ENCODE measurements at places on chromosomes 13 and 19.

DNA sequence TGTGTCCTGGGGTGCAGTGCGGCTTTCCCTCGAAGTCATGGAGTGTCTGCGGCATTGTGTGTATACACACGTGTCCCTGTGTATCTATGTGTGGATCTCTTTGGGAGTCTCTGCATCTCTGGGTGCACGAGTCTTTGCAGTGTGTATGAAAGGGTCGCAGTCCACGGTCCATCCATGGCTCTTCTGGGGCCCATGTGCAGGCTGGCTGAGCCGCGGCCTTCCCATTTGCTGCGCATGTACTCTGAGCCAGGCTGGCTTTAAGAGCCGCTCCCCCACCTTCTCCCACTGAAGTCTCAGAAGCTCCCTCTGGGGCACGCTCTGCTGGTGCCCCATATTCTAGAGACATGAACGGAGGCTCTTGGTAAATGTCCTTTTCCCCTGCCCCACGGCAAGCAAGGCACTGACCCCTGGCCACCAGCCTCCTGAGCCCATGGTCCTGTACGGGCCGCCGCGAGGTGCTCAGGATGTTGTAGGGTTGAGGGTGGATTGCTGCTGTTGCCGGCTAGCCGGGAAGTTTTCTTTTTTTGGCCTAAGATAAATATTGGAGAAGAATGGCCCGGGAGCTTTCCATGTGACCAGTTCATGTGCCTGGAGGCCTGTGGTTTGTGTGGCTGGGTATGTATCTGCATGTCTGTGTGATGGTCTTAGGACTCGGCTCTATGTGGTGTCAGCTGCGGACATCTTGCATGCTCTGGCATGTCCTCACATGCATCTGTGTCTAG, 31.9 kb downstream of the PAK4 start:
- no peak for DNase-seq

GRCh38 chr13:75480671-75481175, 1.2 kb downstream of the TBC1D4 start:
- no peak for DNase-seq

- no peak for DNase-seq
These were observed 4.9 kb downstream of the HRC start for GRCh38 chr19:49150106-49150943.

GRCh38 chr19:51702103-51702824, 9.1 kb downstream of the SPACA6 start:
- peak; percentile 46 for DNase-seq

GRCh38 chr19:39304701-39305571, 8.7 kb downstream of the IFNL1 start:
- DNase-seq, result no peak

DNA sequence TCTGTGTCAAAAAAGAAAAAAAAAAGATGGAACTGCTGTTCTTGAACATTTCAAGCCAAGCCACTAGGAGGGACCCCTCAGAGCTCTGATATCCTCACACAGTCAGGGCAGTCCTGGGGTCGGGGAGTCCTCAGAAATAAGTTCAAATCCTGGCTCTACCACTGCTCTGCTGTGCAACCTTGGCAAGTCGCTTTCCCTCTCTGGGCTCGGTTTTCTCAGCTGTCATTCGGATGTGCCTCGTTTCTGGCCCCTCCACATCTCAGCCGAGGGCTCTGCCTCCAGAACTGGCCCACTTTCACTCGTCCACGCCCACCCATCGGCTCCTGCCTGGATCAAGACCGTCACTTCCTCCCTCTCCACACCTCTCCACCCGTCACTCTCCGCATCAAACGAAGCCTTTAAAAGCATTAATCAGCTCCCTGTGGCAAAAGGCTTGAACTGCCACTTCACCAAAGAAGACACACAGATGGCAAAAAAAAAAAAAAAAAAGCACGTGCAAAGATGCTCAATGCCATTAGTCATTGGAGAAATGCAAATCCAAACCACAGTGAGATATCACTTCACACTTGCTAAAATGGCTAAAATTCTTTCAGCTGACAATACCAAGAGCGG, 7.4 kb upstream of the ZNRF4 start:
- no peak for DNase-seq

DNA sequence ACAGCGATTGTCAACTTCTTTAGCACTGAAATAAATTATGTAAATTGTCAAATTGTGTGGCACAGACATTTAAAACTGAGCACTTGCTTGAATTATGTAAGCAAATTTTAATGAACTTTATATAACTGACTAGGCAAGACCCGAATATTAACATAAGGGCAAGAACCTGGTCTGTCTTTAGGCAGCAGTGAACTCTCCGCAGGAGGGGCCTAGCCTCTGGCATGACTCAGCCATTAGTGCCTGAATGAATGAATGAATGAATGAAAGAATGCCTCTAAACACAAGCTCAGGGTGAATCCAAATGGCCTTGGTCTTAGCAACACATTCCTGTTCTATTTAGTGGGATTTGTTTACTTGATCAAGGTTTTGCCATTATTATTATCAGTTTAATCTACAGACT, 654.7 kb upstream of the ARGLU1 start:
- DNase-seq, result no peak

DNA sequence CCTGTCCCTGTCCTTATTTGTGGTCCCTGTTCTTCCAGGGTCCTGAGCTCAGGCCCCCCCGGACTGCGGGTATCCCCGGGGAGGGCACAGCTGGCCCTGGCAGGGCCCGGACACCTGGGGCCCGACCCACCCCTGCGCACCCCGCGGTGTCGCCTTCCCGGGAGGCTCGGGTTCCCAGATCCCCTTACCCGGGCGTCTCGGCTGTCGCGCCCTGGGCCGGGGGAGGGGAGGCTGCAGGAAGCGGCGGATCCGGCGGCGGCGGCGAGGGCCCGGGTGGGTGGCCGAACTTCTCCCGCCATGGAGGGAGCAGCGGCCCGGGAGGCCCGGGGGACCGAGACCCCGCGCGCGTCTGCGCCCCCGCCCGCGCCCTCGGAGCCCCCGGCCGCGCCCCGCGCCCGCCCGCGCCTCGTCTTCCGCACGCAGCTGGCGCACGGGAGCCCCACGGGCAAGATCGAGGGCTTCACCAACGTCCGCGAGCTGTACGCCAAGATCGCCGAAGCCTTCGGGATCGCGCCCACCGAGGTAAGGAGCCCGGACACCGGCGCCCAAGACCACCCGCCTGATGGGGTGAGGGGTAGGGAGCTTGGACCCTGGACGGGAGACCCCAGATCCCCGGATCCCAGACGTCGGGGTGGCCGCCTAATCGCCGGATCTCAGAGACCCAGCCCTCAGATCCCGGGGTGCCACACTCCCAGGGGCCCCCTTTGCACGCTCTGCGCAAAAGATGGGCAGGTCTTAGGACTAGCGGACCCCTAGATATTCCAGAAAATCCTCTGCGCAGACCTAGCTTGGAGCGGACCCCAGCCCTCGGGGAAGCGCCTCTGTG, at the start of gene GIPC3:
TSS of gene GIPC3 (plus strand) at position 178 of the 826 bp plus-strand sequence. CDS start at position 298, 120 bp downstream.
- DNase-seq, result no peak

GRCh38 chr19:18053576-18054219, 33.0 kb downstream of the IL12RB1 start:
- DNase-seq, result no peak

- no peak for DNase-seq
These were observed 1.1 kb downstream of the PPP1R12C start for GRCh38 chr19:55116232-55116858.

- peak; percentile 98 for DNase-seq
These were observed 2.0 kb downstream of the VSIG10L start for GRCh38 chr19:51339687-51340656.

DNA sequence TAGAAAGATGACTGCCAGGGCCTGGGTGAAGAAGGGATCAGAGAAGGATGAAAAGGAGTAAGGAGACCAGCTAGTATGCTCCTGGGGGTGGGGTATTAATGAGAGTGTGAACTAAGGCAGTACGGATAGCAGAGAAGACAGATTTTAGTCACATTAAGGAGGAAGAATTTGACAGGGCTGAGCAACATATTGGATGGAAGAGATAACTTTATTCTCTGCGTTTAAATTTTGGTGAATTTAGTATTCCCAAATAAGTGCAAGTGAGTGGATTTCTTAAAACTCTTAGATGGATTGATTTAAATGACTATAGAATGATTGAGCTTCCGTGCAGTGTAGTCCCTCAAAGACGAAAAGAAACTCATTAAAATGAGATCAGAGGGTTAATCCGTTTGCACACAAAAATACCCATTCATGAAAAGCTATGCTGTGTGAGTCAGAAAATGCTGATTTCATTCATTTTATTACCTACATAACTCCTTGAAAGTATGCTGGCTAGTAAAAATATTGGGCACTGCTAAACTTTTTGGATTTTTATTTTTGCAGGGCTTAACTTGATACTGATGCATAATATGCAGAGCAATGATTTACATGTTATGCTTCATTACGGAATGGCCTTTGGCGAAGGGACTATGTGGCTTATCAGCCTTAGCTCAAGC, 54.1 kb downstream of the WDFY2 start:
- DNase-seq, result no peak

GRCh38 chr13:22041741-22042140, 370.9 kb downstream of the FGF9 start:
- DNase-seq, result no peak

DNA sequence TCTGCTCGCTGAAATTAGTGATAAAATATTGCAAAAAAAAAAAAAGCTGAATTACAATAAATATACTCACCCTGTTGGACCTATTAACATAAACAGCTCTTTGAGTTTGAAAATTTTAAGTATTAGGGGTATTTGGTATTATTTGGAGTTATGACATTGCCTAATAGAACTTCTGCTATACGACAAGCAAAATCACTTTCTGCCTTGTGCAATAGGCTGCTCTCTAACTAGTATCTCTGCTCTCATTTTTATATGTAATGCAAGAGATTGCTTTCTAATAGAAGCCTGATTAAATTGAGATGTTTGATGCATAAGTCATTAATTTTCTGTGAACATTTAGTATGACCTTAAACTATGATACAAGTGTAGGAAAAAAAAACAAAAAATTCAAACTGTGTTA, 5.3 kb downstream of the RGS9BP start:
- DNase-seq, result no peak

GRCh38 chr13:24745861-24746617, 17.9 kb upstream of the RNF17 start:
- DNase-seq, result no peak

DNA sequence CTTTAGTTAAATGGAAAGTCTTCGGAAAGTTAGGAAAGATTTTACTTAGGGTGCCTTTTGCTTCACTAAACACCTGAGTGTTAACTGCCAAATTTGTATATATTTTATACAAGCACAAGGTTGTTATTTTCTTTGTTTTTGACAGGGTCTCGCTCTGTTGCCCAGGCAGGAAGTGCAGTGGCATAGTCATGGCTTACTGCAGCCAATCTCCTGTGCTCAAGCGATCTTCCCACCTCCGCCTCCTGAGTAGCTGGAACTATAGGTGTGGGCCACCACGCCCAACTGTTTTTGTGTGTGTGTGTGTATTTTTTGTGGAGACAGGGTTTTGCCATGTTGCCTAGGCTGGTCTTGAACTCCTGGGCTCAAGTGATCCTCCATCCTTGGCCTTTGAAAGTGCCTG, 16.2 kb downstream of the KCTD4 start:
- no peak for DNase-seq

- DNase-seq, result no peak
These were observed 219.7 kb upstream of the SPRY2 start for GRCh38 chr13:80560609-80561008.

DNA sequence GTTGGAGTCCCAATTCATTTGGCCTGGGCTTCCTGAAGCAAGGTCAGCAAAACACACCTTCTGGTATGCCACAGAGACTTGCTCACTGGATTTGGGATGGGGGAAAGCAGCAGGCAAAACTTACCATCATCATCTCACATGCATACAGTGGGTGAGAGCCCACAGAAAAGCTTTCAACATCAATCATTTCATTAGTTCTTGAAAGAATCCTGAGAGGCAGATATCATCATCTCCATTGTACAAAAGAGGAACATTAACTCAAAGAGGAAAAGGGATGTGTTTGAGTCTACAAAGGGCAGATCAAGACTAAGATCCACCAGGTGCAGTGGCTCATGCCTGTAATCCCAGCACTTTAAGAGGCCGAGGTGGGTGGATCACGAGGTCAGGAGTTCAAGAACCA, 6.4 kb downstream of the WDR87 start:
- DNase-seq, result no peak

GRCh38 chr19:4844348-4845179, 13.1 kb upstream of the TICAM1 start:
- DNase-seq, result no peak

DNA sequence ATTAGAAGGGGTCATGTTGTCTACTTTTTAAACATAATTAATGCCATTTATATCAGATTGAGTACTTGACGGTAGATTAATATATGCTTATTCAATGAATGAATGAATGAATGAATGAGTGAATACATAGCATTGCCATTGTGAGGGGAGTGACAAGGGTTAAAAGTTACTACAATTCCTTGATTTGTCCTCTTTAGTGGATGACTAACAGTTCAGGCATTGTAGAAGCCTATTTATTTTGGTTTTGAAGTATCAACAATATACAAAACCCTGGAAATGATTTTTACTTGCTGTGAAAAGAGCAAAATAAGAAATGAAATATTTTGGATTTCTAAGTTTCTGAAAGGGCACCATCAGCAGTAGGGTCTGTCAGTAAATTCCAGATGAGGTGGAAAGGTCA, 122.7 kb downstream of the CYSLTR2 start:
- no peak for DNase-seq

- no peak for DNase-seq
These were observed 962 bp upstream of the IRS2 start for GRCh38 chr13:109787135-109787954.

DNA sequence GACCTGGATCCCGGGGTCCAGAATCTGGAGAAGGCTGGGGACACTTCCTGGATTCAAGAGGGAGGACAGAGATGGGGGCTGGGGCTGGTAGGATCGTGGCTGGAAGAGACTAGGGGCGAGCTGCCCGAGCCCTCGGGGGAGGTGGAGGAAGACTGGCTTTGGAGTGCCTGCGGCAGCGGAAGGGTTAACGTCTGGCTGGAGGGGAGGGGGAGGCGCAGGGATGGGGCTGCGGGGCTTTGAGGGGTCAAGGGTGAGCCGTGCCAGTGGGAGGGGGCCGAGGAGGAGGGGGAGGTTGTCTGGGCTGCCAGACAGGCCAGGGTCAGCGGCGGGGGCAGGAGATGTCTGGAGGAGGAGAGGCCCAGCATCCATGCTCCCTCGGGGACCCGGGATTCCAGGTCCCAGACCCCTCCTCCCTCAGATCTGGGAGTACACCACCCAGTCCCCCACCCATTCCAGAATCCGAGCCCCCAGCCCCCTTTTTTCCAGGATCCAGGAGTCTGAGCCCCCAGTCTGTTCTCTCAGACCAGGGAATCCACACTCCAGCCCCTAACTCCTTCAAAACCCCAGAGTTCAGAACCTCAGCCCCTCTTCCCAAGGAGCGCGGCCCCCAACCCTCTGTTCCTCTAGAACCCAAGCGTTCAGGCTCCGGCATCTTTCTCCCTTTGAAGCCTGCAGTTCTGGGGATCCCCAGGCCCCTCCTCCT, 3.2 kb upstream of the SPACA6 start:
- DNase-seq, result no peak

DNA sequence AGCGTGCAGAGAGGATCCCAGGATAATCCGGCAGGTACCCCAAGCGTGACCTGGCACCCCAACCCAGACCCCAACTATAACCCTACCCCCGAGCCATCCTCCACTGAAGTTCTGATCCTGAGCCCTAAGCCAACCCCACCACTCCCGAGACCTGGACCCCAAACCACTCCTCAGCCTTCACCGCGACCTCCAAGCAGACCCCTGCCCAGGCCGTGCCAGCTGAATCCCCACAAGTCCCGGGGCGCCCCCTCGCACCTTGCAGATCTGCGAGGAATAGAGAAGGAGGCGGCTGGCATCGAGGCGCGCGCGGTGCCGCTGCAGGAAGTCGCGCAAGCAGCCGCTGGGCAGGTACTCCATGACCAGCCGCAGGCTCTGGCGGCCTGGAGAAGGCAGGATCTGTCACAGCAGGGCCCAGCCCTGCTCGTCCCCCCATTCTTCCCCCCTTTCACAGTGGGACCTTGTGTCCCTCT, 10.1 kb upstream of the INSL3 start:
- no peak for DNase-seq

GRCh38 chr13:112428704-112429103, 52.5 kb downstream of the SPACA7 start:
- no peak for DNase-seq
